Kidney (tissue), 22 donors: ENCODE measurements at places on chromosomes 4 and X. TPM values are rescaled to one million over a fixed set of nuclear protein-coding genes. Genes with fewer than 3 reads are reported as not detected.

FATE1 gene
- not detected for total RNA-seq

SLC6A14 gene
- total RNA-seq, result not detected

DNA sequence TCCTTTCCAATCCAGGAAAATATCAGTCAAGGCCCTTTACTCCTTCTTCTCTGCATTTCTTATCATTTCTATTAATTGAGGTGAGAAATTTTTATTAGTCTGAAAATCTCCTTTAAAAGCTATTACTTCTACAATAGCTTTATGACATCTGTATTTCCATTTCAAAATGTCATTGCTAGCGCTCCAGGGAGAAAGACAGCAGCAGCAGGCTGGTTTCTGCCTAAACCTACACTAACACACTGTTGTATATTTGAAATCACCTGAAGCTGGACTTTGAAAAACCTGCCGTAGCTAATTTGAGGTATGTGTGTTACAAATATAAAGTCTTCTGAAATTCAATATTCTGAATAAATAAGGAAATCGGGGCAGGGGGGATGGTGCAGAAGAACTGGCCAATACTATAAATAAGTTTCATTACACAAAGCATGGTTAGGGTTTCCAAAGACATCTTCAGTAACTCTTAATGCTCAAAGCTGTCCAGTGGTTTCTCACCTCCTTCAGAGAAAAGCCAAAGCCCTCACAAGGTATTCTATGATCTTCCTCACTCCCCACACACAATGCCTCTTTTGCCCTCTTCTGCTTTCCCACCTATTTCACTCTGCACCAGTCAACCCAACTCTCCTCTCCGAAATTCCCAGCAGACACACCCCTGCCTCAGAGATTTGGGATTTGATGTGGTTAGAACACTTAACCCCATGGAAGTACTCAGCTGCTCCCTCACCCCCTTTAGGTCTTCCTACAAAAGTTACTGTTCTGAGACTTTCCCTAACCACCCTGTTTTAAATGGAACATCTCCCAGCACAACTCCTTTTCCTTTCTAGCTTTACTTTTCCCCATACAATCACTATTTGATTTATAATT, 122.7 kb downstream of the PPP3CA start:
- H3K4me3 ChIP-seq, result no peak overlapping the region
- no peaks in the 10 kb centered on the region for H3K36me3 ChIP-seq
- H3K27ac ChIP-seq, result no peak overlapping the region
- no peak for DNase-seq

DNA sequence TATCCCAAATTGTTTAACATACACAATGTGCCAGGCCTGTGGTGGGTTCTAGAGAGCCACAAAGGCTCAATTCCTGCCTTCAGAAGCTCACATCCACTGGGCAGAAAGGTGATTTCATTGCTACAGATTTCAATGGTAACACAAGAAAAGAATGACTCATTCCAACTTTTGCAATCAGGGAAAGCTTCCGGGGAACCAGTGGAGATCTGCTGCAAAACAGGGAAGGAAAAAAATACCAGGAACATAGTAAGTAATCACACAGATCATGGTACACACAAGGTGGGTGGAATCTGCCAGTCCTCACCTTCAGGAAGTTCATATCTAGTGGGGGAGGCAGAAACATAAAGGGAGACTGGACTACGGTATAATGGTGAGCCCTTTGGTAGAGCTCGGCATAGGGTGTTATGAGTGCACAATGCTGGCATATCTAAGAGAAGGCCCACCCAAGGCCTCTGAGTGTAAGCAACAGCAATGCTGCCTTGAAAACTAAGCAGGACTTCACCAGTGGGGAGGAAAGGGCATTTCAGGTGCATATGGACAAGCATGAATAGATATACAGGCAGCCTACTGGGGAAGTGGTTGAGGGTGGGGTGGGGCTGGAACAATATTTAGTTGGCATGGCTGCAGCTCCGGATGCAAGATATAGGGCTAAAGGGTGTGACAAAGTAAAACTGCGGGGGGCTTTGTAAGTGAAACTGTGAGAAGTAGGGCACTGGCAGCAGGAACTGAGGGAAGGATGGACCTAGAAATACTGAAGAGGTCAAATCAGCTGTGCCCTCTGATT, 24.2 kb downstream of the GPRIN3 start:
- peaks cover 18% of the 10 kb centered on the region for H3K4me1 ChIP-seq
- no peak for DNase-seq
- H3K4me3 ChIP-seq, result no peak overlapping the region
- H3K36me3 ChIP-seq, result no peaks in the 10 kb centered on the region
- H3K27ac ChIP-seq, result no peak overlapping the region

CXCL1 gene
- total RNA-seq, result 29.7 TPM

LRP2BP gene
- 1.9 TPM for total RNA-seq

DNA sequence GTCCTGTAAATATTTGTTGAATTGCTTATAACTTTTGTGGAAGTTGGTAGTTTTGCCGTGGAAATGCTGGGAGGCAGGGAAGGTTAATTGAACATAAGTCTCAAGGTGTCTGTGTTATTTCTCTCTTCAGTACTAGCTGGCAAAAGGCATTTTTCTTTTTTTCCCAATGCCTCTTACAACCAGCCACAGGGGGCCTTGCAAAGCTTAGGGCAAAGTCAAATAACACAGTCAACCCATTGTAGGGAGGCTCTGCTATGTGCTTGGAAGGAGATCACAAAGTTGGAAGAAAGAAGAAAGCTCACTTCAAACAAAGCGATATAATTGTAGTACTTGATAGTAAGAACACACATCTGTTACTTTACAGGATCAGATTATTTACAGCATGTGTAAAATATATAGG, 802.6 kb downstream of the PDHA2 start:
- H3K27ac ChIP-seq, result no peak overlapping the region
- H3K36me3 ChIP-seq, result no peaks in the 10 kb centered on the region
- H3K4me1 ChIP-seq, result no peaks in the 10 kb centered on the region
- no peaks in the 10 kb centered on the region for H3K27me3 ChIP-seq
- DNase-seq, result no peak

DNA sequence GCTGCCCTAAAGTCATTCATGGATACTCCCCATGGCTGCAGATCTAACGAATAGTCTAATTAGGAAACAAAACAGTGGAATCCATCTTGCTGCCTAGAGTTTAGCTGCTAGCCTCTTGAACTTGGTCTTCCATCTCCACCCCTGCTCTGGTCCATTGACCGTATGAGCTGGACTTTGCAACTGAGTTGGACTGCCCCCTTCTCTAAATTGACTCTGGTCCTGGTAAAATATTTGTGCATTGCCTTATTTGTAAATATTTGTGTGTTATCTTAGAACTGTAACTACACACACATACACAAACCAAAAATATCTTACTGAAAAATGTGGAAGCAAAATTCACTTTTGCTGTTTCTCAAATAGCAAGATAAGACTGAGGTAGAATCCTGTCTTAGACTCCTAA, 181.3 kb downstream of the NWD2 start:
- H3K4me1 ChIP-seq, result no peaks in the 10 kb centered on the region
- H3K27me3 ChIP-seq, result no peaks in the 10 kb centered on the region
- H3K36me3 ChIP-seq, result no peaks in the 10 kb centered on the region
- no peak for DNase-seq
- no peak overlapping the region for H3K27ac ChIP-seq
- no peak overlapping the region for H3K4me3 ChIP-seq

HSFX2 gene
- 0.79 TPM for total RNA-seq

DNA sequence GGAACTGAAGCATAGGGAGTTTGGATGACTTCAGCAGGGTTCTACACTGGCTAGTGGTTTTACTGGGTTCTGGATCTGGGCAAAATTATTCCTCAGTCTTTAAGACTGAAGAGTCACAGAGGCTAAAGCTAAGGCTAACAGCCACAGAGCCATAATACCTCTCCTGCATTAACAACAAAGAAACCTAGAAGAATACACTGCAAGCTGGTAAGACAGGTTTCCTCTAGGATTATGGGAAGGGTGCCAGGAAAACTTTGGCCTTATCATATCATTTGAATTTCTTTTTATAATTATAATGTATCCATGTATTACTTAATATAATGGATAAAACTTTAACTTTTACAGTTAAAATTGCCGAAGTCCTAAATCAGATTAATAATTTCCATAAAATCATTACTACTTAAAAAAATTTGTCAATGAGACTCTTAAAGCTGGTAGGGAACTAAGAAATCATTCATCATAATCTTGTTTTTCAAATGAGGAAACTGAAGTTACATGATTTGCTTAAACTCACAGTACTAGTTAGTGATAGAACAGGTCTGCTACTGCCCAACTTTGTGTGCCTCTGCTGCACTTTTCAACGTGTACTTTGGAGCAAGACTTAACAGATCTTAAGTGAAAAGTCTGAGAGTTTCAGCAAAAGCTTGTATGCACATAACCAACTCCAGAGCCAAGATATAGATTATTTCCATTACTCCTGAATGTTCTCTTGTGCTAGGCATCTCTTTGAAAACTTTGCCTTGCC, 24.2 kb upstream of the PGRMC2 start:
- DNase-seq, result no peak
- H3K36me3 ChIP-seq, result no peaks in the 10 kb centered on the region
- H3K4me3 ChIP-seq, result no peak overlapping the region

GRCh38 chrX:70264784-70265183, 3.4 kb upstream of the ARR3 start:
- no peaks in the 10 kb centered on the region for H3K27me3 ChIP-seq
- H3K27ac ChIP-seq, result no peak overlapping the region
- H3K4me1 ChIP-seq, result no peaks in the 10 kb centered on the region
- H3K4me3 ChIP-seq, result no peak overlapping the region

RGN gene
- total RNA-seq, result 11.9 TPM

DNA sequence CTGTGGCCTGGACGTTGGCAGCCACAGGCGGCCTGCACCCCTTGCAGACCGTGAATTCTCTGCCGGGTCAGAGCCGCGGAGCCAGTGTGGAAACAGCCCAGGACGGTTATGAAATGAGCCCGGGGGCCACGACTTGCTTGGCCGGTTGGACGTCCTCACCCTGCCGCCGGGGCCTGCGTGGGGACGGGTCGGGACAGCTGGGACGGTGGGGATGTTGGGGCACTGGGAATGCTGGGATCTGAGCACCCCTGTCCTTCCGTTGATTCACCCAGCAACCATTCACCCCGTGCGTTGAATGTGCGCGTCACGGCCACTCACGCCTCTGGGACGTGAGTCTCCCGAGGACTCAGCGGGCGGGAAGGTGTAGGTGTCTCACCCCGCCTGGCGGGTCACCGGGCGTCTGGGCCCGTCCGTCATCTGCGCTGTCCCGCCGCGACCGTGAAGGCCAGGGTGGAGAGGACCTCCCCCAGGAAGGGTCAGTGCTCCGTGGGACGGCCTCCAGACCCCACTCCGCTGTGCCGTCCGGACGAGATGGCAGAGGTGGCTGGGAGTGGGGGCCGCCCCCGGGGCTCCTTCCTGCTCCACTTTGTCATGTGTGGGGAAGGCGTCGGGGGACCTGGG, 4.5 kb upstream of the PLCXD1 start:
- H3K4me1 ChIP-seq, result no peaks in the 10 kb centered on the region
- peak overlapping the region; percentile 68 for H3K4me3 ChIP-seq
- peak; percentile 68 for DNase-seq
- H3K36me3 ChIP-seq, result no peaks in the 10 kb centered on the region

ITIH6 gene
- total RNA-seq, result not detected

GRCh38 chr4:72352711-72353110, 216.3 kb downstream of the ADAMTS3 start:
- H3K4me1 ChIP-seq, result no peaks in the 10 kb centered on the region
- H3K27me3 ChIP-seq, result no peaks in the 10 kb centered on the region
- H3K27ac ChIP-seq, result no peak overlapping the region
- no peaks in the 10 kb centered on the region for H3K36me3 ChIP-seq
- DNase-seq, result no peak
- no peak overlapping the region for H3K4me3 ChIP-seq

DNA sequence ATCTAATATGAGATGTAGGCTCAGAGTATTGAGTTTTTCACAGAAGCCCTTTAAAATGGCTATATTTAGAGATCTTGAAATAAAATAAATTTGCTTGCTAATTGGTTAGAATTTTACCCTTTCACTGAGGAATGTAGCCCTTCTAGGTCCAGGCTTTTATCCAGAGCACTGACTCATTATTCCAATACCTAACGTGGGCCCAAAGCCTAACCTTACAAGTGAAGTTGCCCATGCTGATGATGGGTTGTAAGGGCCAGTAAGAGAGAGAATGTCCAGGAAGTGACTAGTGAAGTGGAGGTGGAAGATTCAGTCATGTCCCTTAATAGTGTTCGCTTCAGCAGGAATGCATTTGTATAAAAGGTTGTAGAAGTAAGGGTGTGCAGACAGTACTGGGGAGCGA, 155.9 kb downstream of the STIM2 start:
- H3K27ac ChIP-seq, result no peak overlapping the region
- H3K27me3 ChIP-seq, result no peaks in the 10 kb centered on the region
- H3K4me3 ChIP-seq, result no peak overlapping the region
- H3K36me3 ChIP-seq, result peaks cover 4% of the 10 kb centered on the region

DNA sequence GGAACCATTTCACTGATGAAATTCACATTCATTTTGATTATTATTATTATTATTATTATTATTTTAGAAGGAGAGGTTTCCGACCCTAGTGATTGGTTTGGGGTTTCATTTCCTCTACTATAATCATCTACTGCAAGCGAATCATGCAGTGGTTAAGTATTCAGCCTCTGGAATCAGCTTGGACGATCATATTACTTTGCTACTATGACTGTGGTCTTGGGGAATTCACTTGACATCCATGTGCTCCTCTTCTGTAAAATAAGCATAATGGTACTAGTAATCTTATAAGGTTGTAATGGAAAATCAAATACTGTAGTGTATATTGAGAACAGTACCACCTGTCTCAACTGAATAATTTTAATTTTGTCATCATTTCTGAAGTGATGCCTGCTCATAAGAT, 132.1 kb upstream of the SLC4A4 start:
- H3K36me3 ChIP-seq, result no peaks in the 10 kb centered on the region
- DNase-seq, result no peak
- H3K4me3 ChIP-seq, result no peak overlapping the region
- no peaks in the 10 kb centered on the region for H3K4me1 ChIP-seq
- no peaks in the 10 kb centered on the region for H3K27me3 ChIP-seq

DNA sequence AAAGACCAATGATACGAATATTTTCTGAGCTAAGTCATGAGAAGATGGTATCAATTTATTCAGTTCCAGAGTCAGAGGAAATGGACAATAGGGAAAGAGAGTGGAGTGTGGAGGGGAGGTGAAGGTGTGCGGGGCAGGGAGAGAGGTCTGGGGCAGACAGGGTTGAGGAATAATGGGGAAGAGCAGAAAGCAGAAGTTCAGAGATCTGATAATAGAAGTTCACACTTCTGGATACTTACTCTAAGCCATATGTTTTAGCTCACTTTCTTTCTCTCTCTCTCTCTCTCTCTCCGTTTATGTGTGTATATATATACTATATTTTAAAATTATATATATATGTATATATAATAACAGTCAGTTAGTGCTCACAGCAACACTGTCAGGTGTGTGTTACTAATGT, 40.4 kb downstream of the FOXR2 start:
- H3K27ac ChIP-seq, result no peak overlapping the region
- no peaks in the 10 kb centered on the region for H3K27me3 ChIP-seq

TBC1D19 gene
- total RNA-seq, result 19.1 TPM

DNA sequence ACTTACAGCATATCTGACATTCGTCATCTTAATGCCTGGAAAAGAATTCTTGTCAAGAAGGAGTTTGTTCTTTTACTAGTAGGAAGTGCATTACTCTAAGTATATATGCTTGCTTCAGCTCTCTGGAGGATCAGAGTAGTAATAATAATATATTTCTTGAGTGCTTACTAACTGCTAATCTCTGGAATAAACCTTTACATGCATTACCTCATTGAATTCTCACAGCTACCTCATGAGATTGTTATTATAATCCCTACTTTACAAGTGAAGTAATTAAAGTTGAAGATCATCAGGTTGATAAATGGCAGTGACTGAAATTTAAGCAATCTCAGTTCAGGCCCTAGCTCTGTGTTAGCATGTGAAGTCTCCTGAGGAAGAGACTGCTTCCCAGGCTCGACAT, 115.0 kb upstream of the PDE5A start:
- H3K36me3 ChIP-seq, result no peaks in the 10 kb centered on the region
- H3K4me1 ChIP-seq, result no peaks in the 10 kb centered on the region
- DNase-seq, result no peak
- no peak overlapping the region for H3K27ac ChIP-seq
- H3K27me3 ChIP-seq, result no peaks in the 10 kb centered on the region

MTNR1A gene
- total RNA-seq, result 1.5 TPM

FAT1 gene
- 254 TPM for total RNA-seq
